ENCODE measurements at places on chromosomes 6 and 20. TPM values are rescaled to one million over a fixed set of nuclear protein-coding genes. Genes with fewer than 3 reads are reported as not detected.

Gene TRDN
- total RNA-seq, result not detected

Gene NFYA
- total RNA-seq, result 23.7 TPM

Gene MOG
- not detected for total RNA-seq

Gene MAP3K5
- total RNA-seq, result 1.0 TPM

Gene HCK
- 16.9 TPM for total RNA-seq

DNA sequence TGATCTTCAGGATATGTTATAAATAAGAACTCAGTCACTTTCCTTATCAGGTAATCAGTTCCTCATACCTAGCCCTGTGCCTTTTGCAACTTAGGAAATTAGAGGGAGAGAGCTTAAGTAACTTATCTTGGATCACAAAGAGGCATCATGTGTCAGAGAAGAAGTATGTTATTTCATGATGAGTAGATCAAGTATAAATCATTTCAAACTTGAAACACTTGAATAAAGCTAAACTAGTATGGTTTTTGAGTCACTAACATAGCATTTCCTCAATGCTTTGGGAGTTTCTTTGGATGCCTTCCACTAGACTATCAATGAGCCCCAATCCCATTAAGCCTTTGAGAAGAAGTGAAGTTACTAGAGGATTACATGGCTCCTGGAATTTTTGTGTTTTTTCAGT lies 102.6 kb upstream of the TNFAIP3 start:
- DNase-seq, result no peak

GRCh38 chr6:2497922-2498623 lies 252.6 kb downstream of the MYLK4 start:
- no peak for DNase-seq

DNA sequence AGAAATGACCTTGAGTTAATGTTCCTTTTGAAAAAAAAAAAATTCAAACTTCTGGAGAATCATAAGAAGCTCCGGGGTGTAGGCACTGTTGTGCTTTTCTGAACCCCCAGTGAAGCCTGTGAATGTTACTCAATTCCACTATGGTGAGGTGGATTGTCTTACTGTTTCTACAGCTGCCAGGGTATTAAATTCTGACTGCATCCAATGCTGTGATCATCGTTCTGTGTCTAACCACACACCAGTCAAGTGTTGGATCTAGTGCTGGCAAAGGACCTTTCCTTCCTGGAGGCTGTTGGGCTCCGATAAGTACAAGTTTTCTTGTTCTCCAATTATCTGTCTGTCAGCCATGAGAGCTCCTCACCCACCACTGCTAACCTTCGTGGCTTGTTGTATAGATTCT lies 162.0 kb upstream of the EPHA7 start:
- no peak for DNase-seq

DNA sequence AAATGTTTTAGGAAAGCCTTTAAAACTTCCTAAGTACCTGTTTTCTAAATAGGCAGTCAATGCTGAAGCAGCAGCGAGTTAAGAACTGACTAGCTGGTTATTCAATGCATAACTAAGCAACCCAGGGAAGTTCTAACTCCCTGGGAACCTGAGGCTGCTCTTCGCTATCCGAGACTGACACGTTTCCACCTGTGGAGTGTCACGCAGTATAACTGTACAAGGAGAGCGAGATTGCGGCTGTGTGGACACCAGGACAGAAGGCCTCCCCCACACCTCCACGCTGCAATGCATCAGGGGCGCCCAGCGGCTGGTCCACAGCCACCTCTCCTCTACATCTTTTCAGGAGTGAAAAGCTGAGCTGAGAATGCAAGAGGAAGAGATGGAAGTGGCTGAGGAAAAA lies 8.0 kb downstream of the PXDC1 start:
- no peak for DNase-seq
